ENCODE measurements at places on chromosomes 2 and 18. TPM values are rescaled to one million over a fixed set of nuclear protein-coding genes. Genes with fewer than 3 reads are reported as not detected.

LIMS3 gene
- total RNA-seq = 0.17 TPM

KCNE4 gene
- 11.4 TPM for total RNA-seq

KYNU gene
- 11.3 TPM for total RNA-seq

GRCh38 chr2:105397025-105397722, 1.7 kb downstream of the FHL2 start:
- DNase-seq = peak; percentile 79

DNA sequence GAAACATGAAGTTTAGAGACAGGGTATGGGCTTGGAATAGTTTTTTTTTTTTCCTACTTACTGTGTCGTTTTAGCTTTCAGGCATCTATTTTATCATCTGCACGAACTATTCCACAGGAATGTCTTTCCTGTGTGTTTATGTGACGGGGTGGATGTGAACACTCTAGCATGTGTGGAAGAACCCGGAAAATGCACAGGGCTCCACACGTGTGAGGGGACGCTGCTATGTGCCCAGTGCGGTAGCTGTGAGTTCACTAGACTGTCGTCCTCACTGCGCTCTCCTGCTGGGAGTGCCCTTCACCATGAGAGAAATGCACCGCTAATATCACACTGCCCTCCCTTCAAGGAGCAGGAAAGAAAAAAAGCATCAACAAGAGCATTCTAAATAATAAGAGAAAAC, 250.8 kb upstream of the PXDN start:
- no peak for DNase-seq

- peak; percentile 40 for DNase-seq
These were observed 499.0 kb downstream of the TXNL1 start for GRCh38 chr18:56139372-56139771.

- no peak for DNase-seq
These were observed 45.6 kb downstream of the MEX3C start for GRCh38 chr18:51151568-51152511.

GRCh38 chr2:134178138-134178877, 75.6 kb upstream of the MGAT5 start:
- peak; percentile 24 for DNase-seq

GRCh38 chr2:138113871-138114525, 149.7 kb downstream of the HNMT start:
- peak; percentile 78 for DNase-seq
